SJCRH30 (cell line): ENCODE measurements at places on chromosomes 13 and 19.

GRCh38 chr19:51552996-51553725 is 17.9 kb upstream of the ZNF175 start:
- DNase-seq: peak; percentile 76

- no peak for DNase-seq
Observed at GRCh38 chr13:109684824-109685202, 101.6 kb downstream of the IRS2 start.

GRCh38 chr19:36418287-36419001 is at the start of gene ZFP82:
Gene ZFP82, minus strand, starts transcription at chr19:36418644. Its CDS starts 8,855 bp downstream, at chr19:36409789.
- peak; percentile 90 for DNase-seq

GRCh38 chr19:1632462-1633268 is 19.8 kb downstream of the TCF3 start:
- DNase-seq: no peak

DNA sequence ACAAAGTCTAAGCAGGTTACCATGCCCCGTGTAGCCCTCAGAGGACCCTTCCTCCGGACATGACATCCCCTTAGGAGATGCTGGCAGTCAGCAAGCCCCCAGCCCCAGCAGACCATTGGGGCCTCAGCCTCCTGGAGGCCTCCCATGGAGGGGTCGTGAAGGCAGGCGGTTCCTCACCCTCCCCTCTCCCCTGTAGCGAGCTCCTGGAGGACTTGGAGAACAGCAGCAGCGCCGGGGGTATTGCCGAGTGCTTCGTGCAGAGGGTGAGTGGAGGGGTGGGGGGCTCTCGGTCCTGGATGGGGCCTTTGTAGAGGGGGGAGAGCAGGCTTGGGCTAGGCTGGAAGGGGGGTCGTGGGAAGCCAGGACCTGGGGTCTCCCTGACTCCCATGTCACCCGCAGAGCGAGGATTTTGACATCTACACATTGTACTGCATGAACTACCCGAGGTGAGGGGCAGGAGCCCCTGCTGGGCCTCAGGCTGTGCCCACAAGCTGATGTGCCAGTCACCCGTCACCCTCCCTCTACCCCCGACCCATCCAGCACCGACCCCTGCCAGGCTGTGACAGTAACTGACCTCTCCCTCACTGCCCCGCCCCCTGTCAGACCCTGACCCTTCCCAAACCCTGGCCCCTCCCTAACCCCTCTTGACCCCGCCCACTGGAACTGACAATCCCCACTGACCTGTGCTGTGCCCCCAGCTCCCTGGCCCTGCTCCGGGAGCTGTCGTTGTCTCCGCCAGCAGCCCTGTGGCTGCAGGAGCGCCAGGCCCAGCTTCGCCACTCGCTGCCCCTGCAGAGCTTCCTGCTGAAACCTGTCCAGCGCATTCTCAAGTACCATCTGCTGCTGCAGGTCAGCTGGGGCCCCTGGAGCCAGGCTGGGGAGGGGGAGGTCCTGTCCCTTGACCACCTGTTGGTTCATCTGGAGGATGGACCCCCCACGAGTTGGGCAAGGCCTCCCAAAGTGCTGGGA is 4.0 kb downstream of the PLEKHG2 start:
- DNase-seq: peak; percentile 63

DNA sequence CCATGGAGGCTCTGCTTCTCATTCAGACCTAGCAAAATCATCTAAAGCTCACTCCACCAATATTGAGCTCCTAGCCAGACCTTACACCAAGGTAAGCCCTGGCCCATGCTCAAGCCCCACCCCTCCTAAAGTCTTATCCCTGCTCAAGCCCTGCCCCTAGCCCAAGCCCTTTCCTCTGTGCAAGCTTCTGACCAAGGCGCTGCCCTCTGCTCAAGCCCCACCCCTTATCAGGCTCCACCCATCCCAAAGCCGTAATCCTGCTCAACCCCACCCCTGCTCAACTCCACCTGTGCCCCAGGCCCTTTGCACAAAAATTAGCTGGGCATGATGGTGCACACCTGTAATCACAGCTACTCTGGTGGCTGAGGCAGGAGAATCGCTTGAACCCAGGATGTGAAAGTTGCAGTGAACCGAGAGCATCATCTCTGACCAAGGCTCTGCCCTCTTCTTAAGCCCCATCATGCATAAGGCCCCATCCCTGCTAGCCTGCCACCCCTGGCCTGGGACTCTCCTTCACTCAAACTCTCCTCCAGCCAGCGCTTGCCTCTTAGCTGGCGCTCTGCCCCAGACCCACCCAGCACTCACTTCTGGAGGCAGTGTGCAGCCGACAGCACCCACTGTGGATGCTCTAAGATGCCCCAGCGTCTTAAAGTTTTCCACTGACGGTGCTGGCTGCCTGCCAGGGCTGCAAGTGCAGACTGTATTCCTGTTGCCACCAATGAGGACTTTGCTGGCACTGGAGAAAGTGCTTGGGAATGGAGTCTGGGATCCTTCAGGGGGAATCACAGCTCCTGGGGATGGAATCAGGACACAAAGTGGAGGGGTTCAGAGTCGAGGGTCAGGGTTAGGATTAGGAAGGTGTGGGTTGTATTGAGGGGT is 16.5 kb downstream of the KLK4 start:
- DNase-seq: no peak

DNA sequence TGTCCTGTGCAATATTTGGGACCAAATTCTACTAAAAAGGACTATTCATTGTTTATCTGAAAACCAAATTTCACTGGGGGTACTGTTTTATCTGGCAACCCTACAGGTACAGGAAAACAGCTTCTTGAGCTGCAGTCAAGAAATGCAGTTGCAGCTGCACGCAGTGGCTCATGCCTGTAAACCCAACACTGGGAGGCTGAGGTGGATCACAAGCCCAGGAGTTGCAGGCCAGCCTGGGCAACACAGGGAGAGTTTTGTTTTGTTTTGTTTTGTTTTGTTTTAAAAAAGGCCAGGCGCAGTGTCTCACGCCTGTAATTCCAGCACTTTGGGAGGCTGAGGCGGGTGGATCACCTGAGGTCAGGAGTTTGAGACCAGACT is 11.6 kb upstream of the ZSCAN1 start:
- no peak for DNase-seq

DNA sequence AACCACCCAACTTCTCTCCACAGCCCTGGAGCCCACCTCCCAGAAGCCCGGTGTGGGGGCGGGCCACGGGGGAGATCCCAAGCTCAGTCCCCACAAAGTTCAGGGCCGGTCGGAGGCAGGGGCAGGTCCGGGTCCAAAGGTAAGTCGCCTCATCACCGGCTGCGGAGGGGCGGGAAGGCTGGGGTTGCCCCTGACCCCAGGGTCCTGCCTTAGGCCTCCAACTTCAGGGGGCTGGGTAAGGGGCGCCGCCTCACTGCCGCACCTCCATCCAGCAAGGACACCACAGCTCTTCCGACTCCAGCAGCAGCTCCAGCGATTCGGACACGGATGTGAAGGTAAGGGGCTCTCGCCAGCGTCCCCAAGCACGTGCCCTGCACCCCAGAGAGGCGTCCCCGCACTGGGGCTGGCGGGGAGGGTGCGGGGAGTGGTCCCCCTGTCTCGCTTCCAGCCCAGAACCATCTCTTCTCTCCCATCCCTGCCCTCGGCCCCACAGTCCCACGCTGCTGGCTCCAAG is 358 bp downstream of the C19orf33 start:
- no peak for DNase-seq

- peak; percentile 94 for DNase-seq
Observed at GRCh38 chr19:18280247-18281081, 958 bp downstream of the JUND start.

- DNase-seq: no peak
Observed at GRCh38 chr19:11323601-11324078, 15.8 kb downstream of the RAB3D start.

DNA sequence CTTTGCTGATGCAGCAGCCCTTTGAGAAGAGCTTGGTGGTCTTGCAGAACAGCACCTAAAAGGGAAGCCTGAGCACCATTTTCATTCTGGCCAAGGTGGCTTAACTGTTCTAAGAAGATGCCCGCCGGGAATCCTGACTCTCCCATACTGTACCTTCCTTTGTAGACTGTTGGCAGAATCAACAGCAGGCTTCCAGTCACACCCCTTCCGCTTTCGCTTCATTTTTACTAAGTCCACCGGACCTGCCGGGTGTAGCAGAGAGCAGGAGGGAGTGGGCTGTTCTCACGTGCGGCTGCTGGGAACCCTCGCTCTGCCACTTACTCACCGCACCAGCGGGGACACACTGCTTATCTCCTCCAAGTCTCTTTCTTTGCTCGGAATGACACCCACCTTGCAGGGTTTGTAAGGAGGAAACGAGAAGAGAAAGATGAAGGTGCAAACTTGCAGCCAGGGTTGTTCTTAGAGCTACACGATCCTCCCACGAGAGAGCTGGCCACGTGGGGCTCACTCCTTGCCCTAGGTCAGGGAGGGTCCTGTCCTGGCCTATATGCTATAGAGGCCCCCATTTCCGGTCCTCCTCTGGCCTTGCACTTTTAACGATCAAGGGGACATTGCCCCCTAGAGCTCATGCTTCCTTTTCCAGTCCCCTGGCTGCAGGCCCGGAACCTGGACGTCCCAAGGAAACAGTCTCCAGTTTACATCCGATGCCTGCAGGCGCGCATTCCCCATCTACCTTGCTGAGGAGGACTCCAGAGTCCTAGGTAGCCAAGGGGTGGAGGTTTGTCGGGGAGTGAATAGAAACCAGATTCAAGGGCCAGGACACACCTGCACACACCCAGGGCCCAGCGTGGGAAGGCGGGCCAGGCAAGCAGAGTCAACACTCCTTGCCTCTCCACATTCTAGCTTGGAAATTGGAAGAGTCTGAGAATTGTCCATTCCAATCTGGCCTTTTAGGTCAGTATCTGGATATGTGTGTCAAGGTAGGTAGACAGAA is 453.6 kb downstream of the IRS2 start:
- no peak for DNase-seq
